ENCODE measurements at places on chromosomes 3 and 15. TPM values are rescaled to one million over a fixed set of nuclear protein-coding genes. Genes with fewer than 3 reads are reported as not detected.

Gene FBLN2
- 1.1 TPM for total RNA-seq

Gene TRIM71
- 2.5 TPM for total RNA-seq

Gene CCDC191
- 1.2 TPM for total RNA-seq

Gene CSK
- total RNA-seq = 35.2 TPM

Gene LEKR1
- total RNA-seq = 0.06 TPM

Gene GHSR
- not detected for total RNA-seq

Gene TNFAIP8L3
- total RNA-seq = not detected

Gene GPR62
- not detected for total RNA-seq

Gene IL5RA
- not detected for total RNA-seq

Gene DUOX2
- not detected for total RNA-seq

Gene ENTPD3
- total RNA-seq = 0.46 TPM

Gene CTDSPL
- total RNA-seq = 26.7 TPM

Gene ACKR2
- 2.8 TPM for total RNA-seq

Gene TICRR
- 13.1 TPM for total RNA-seq

Gene CACNA2D3
- total RNA-seq = 0.14 TPM

Gene PPARG
- 14.7 TPM for total RNA-seq

Gene NOX5
- total RNA-seq = 0.06 TPM

Gene HDC
- total RNA-seq = not detected

Gene FETUB
- total RNA-seq = 0.36 TPM

Data from epithelial cell of proximal tubule (primary cell).